ENCODE measurements at places on chromosomes 3 and 15. TPM values are rescaled to one million over a fixed set of nuclear protein-coding genes. Genes with fewer than 3 reads are reported as not detected.

DNA sequence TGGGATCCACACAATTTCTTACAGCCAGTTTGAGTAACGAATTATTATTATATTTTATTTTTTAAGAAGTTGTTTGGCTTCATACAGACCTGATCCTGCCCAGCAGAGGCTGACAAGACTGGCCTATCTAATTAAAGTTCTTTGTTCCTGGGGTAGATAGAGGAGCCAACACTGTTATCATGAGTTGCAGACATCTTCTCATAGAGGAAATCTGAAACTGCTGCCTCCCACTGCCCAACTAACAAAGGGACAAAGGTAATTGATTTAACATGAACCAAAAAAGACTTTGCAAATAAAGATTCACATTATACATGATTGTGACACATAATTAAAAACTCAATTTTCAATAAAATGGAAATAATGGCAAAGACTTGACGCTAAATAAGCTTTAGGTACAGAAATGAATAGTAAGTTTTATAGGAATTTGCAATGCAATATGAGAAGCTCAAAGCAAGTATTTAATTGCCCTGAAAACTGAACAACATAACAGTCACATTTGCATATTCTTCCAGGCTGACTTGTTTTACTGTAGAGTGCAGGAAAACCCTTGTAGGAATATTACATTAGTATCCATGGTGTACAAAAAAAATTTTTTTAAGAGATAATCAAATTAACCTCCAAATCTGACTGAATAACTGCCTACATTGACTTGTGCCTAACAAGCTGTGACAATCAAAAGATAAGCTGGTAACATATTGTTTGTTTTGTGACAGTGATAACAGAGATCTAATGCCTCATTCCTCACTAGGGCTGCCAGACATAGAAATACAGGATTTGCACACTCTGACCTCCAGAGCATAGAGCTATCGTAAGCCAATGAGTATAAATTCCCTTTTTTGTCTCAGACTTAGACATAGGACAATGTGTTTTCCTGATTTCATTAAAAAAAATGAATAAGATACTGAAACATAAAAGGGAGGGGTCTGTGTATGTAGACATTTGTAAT lies 273.2 kb downstream of the MFSD1 start:
- no peak for DNase-seq

GRCh38 chr15:100318880-100319279 lies 22.9 kb downstream of the ADAMTS17 start:
- no peak for DNase-seq

DNA sequence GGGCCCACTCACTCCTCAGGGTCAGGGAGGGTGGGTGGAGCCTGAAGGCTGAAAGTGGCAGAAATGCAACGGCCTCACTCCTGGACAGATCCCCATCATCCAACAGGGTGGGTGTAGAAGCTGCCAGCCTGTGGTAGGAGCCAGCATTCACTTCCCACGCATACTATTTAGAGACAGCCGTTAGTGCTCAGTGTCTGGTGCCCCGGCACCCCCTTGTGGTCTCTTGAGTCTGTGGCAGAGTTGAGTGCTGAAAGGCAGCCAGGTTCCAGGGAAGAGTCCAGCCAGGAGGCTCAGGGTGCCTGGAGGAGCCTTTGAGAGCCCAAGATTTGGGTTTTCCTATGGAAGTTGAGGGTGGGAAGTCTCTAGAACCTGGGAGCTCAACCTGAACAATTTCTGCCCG lies 2.1 kb upstream of the GNAT1 start:
- peak; percentile 47 for DNase-seq

DNA sequence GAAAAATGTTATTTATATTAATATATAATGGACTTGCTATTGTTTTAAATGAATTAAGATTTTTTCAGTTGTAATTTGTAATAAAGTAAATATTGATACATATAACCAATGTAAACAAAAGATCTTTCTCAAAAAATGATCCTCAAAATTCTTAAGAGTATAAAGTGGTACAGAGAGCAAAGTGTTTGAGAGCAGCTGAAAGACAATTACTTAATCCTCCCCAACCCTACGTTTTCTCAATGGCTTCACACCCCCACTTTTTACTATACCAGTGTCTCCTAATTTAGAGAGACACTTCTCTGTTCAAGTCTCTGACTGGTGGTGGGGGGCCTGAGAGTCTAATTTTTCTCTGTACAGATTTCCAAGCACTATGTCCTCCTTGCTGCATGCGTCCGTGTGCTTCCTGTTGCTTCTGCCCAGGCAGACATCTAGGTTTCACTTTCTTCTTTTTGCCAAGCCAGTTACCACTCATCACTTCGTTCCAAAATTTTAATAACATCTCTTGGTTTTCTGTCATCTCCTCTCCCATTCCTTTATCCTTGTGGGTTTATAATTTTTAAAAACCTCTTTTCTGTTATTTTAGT lies 276.3 kb upstream of the DNAJC19 start:
- no peak for DNase-seq

GRCh38 chr3:180626844-180627243 lies 24.9 kb downstream of the TTC14 start:
- DNase-seq = no peak

DNA sequence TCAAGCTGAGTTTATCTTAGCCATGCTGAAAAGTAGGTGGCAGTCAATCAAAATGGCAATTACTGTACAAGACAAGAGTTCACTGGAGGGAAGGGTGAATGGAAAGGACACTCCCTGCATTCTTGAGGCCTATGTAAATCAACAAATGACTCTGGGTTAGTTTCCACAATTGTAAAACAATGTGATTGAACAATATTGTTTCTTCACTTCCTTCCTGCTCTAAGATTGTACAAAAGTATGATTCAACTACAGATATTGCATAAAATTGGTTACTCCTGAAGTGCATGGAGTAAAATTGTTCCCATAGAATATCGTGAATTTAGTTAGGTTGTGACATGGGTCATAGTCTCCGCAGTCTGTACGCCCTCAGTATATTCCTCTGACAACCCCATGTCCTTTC lies 277.6 kb downstream of the LPP start:
- no peak for DNase-seq

DNA sequence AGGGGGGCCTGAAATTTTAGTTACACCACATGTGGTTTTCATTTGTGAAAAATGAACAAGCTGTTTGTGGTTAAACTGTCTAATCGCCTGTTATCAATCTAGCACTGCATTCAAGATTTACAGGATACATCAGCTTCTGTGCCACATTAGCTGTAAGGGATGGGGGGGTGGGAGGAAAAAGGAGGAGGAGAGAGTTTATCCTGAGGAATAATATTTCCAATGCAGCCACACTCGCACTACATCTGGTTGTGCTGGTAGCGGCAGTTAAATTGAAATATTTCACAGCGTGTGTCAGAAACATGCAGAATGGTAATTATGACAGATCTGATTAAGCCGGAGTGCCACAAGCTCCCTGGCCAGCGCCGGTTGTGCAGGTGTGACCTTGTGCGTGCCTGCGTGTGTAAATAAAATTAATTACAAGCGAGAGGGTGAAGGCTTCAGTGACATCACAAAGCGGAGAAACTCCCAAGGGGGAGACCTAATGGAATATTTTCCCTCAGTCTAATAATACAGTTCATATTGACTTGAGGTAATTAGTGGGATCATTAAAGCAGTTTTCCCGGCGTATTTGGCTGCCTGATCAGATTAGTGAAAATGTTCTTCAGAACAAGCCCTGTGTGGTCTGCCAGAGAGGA lies 55.5 kb downstream of the SATB1 start:
- no peak for DNase-seq

DNA sequence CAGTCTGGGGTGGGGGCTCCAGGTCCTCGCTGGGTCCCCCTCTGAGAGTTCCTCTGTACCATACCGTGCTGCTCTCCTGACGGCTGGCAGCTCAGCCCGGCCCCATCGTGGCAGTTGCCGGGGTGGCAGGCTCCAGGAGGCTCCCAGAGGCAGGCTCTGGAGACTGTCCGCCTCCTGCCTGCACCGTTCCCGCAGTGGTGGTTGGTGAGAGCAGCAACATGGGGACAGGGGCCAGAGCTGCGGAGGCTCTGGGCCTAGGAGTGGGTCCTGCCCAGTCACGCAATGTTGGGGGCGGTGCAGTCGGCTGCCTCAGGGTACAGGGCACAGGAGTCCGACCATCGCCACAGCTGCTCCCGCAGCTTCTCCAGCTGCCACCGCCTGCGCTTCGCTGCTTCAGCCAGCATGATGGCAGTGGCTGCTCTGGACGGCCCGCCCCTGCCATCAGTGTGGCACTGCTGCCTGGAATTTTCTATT lies 492.7 kb downstream of the AGBL1 start:
- DNase-seq = no peak

DNA sequence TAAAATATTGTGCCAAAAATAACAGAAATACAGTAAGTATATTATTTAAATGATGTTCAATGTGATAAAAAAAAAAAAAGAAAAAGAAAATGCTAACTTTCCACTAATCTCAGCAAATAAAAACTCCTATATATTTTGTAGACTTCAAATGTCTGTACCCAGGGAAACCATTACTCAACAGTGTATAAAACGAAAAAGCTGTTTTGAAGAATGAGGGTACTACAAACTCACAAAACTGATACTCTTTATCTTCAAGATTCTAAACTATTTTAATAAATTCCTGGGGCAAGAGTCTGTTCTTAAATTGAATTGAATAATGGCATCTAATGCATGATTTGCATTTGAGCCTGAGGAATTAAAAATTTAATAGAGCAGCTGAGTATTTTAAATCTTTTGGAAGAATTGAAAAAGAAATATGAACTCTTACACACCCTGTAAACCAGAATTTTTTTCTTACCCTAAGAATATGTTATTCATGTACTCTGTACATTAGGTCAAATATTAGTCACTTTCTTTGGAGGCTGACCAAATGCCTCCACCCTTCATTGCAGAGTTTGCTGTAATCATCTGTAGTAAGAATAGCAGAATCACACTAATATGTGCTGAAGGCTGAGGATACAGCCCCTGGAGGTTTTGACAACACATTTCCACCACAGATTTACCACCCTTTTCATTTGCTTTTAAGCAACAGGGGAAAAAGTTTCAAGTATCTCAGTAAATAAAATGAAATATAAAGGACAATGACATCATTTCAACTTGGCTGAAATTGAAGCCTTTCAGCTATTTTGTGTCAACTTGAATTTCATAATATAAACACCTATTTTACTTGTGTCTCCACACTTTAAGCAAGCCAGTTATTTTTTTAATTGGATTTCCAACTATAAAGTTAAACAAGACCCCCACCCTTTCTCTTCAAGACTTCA lies 79.7 kb downstream of the FBN1 start:
- peak; percentile 32 for DNase-seq

- no peak for DNase-seq
Observed at GRCh38 chr3:114567771-114568170, 273.9 kb downstream of the TIGIT start.

DNA sequence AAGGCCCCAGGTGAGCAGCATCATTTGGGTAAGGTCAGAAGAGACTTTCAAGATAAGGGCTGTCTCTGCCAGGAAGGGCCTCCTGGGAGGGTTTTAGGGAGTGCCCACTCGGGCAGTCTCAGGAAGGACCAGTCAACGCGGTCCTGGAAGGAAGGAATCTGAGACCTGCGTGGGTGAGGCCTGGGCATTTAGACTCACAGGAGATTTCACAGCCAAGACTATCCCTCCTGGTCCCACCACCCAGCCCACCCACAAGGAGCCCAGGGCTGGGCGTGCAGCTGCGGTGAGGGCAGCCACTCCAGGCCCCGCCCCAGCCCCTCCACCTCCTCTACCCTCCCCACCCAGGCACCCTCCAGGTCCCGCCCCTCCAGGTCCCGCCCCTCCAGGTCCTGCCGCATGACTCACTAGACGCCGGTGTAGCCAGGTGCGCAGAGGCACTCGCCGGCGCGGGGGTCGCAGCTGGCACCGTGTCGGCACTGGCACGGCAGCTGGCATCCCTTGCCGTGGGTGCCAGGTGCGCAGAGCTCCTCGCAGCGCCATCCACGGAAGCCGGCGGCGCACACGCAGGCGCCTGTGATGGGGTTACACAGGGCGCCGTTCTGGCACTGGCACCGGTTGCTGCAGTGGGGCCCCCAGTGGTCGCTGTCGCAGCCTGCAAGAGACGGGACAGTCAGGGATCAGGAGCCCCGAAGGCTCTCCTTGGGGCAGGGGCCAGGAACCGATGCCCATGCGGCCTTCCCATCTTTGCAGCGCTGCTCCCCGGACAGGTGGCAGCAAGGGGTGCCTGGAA lies 112.7 kb downstream of the RAB11A start:
- no peak for DNase-seq

DNA sequence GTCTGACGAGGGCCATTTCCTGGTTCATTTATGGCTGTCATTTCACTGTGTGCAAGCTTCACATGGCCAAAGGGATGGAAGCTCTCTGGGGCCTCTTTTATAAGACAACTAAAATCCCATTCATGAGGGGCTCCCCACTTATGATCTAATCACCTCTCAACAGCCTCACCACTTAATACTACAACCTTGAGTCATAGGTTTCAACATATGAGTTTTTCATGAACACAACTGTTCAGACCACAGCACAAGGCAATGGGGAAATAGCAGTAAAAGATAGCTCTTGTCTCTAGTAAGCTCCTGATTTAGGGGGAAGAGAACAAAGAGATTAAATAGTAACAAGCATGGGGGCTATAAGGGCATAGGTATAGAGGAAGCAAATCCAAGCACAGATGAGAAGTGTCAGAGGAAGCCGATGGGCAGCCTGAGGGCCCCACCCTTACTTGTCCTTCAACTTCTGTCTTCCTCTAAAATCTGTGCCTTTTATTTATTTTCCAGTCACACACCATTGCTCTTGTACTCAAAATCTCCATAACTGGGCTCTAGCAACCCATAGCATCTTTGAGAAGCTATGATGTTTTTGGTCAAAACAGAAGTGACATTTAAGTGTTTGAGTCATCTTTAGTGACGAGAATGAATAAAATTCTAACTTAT lies 329.1 kb downstream of the UNC13C start:
- no peak for DNase-seq

- no peak for DNase-seq
Observed at GRCh38 chr3:191328383-191328961, 722 bp upstream of the CCDC50 start.

- no peak for DNase-seq
Observed at GRCh38 chr15:99486371-99487336, 79.1 kb upstream of the MEF2A start.

GRCh38 chr3:73144276-73144675 lies 82.8 kb downstream of the EBLN2 start:
- no peak for DNase-seq

GRCh38 chr3:183255348-183255730 lies 2.3 kb downstream of the B3GNT5 start:
- DNase-seq = no peak

Gene ARPP19
- 153 TPM for total RNA-seq

Gene DPH6
- 24.0 TPM for total RNA-seq

Gene DOCK3
- total RNA-seq = 0.21 TPM

Gene MCF2L2
- 1.0 TPM for total RNA-seq

Gene SLC25A26
- total RNA-seq = 13.2 TPM

Gene CPN2
- total RNA-seq = 0.08 TPM

Gene OXTR
- total RNA-seq = 2.7 TPM

Gene MOBP
- total RNA-seq = not detected

Gene RBP2
- total RNA-seq = not detected

Gene ILDR1
- not detected for total RNA-seq

Gene RETNLB
- total RNA-seq = not detected

Measured in Panc1 (cell line).